Amniotic stem cell (primary cell): ENCODE measurements at places on chromosomes 3 and 15.

- DNase-seq, result no peak
Observed at GRCh38 chr3:20842002-20842401, 656.0 kb upstream of the SGO1 start.

DNA sequence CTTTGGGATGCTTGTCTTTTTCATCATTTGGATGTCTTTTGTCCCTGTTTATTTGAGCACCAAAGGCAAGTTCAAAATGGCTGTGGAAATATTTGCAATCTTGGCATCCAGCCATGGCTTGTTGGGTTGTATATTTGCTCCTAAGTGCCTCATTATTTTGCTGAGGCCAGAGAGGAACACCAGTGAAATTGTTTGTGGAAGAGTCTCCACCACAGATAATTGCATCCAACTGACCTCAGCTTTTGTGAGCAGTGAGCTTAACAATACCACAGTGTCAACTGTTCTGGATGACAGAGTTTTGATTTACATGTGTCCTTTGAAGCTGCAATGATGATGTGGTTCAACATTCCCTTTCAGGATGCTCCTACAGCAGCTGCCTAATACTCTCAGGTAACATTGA, 83.0 kb upstream of the KCNAB1 start:
- DNase-seq, result no peak

- DNase-seq, result no peak
Observed at GRCh38 chr15:57697588-57697987, 8.9 kb upstream of the POLR2M start.

DNA sequence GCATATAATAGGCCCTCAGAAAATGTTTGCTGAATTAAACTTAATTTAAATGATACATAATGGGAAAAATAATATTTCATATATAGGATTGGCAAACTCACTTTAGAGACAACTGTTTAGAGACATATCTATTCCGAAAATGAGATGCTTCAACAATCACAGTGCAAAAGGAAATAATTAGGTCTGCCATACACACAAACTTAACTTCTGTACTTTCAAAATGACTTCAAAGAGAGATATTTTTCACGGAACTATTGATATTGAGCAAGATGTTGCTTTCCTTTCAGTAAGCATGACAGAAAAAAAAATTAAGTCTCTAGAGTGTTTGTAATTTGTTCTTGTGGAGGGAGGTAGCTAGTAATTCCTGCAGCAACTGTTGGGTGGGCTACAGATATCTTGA, 769.5 kb downstream of the TUSC7 start:
- DNase-seq, result no peak

DNA sequence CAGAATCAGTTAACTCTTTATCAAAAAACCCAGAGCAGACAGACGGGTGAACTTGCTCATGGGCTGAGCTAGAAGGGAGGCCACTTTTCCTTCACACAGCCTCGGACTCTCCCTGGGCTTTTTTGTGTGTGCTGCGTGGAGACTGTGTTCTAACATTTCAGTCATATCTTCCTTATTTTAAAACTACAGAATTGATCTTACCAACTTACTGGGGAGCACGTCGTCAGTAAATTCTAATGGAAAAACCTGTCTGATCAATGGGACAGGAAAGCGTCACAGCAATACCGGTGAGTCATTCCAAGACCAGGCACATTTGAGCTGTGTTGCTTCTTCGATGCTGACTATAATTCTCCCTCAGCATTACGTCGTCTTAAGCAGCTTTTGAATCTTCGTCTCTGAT, 145.1 kb downstream of the LPP start:
- DNase-seq, result no peak

- no peak for DNase-seq
Observed at GRCh38 chr15:92631721-92632120, 23.9 kb downstream of the FAM174B start.

GRCh38 chr15:72740219-72740618, 43.3 kb downstream of the ADPGK start:
- no peak for DNase-seq
